Stimulated activated CD4-positive, alpha-beta T cell treated with anti-CD3 and anti-CD28 coated beads, Interleukin-12 subunit alpha, Interleukin-12 subunit beta, amount 100 ng/mL, for 4 hours (primary cell): ENCODE measurements at places on chromosomes 11 and 22.

DNA sequence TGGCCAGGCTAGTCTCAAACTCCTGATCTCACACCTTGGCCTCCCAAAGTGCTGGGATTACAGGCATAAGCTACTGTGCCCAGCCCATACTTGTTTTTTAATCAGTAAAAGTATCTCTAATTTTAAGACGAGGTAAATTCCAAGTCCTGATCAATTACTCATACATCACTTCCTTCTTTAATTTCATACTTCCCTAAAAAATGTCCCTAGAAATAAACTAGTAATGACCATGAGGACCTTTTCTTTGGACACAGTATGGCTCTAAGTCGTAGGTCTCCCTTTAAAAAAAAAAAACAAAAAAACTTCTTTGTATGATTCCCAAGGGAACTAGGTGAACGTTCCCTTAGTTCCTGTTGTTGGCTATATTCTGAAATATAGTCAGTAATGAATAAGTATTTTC, 29.8 kb downstream of the NUP98 start:
- no peak for DNase-seq

DNA sequence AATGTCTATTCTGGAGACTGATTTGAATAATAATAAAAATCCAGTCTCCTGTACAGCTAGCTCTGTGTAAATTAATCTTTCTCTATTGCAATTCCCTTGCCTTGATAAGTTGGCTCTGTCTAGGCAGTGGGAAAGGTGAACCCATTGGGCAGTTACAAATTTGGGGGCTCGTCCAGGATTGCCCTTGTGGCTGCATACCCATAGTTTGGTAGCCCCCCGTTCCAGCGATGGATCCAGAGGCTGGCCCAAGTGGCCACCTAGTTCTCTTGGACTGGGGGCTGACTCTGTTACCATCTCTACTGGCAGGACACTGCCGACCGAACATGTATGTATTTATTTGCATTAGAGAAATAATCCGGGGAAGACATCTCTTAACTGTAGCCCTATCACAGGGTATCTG, 326.2 kb upstream of the PDGFD start:
- no peak for DNase-seq

DNA sequence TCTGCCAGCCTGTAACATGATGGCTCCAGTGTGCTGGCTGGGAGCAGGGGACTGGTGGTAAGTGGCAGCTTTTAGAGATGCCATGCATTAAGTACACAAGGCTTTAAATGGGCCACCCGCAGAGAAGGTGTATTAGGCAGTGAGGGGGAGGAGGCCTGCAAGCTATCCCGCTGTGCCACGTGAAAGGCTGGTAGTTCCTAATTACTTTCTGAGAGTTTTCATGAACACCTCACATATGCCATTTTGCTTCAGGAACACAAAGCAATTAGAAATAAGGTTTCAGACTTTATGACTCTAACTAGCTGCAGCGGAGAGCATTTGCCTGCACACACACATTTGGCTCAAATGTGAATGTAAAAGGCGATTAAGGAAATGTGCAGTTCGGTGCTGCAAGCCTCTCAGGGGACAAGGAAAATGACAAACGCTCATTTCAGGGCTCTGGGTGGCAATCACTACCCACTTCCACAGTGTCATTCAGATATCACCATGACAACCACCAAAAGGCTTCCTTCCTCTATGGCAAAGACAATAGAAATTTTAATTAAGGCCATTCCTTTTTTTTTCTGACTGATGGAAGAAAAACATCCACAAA, 116.6 kb downstream of the PLEKHA7 start:
- DNase-seq, result no peak

DNA sequence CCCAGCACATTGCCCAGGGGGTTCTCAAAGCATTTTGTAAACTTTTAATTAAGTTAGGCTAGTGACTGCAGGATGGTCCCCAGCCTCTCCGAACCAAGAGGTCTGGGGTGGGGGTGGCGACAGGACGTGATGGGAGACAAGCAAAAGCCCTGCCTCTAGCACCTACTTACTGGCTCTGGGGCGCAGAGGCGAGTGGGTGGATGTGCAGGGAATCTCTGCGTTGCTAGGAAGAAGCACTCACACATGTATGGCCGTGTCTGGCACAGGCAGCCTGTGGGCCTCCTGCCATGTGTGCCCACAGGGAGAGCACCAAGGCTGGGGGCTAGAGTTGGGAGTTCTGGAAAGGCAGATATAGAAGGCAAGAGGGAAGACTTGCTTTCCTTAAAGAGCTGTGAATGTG, 6.3 kb downstream of the OPCML start:
- no peak for DNase-seq

- no peak for DNase-seq
These were observed 21.1 kb downstream of the SIK3 start for GRCh38 chr11:117076941-117077691.
